ENCODE measurements at places on chromosomes 1 and 21. TPM values are rescaled to one million over a fixed set of nuclear protein-coding genes. Genes with fewer than 3 reads are reported as not detected.

SYT2 gene
- total RNA-seq: not detected

DNA sequence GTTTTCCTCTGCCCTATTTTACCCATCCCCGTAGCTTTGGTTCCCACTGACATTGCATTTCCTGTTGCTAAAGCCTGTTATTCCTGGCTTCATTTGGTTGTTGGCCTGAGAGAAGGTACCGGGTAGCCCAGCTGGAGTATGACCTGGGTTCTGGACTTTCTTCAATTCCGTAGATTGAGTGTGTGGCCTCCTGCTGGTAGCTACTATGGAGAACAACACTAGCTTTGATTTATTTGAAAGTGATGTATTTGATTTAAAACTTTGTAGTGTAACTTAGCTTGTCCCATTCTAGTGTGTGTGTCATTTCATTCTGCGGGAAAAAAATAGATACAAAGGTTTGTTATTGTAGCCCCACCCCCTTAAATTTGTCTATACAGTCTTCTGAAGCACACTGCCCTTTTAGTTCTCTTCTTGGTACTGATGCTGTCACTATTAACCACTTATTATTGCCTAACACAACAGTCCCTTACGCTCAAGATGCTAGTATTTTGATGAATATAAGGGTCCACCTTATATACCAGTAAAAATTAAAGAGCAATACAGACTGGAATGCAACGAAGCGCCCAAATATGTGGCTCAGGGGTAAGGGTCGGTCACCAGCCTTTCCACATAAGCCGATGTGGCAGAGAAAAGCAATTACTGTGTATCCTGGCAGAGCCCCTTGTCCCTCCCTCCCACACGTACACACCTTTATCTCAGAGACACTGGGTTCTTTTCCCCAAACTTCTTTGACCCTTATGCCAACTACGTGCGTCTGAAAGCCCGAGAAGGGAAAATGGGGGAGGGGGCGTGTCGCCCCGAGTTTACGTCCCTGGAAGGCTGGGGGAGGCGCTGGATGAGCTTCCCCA, 643 bp upstream of the MOV10 start:
- DNase-seq: no peak

GRCh38 chr21:42512346-42513034, 1.2 kb upstream of the SLC37A1 start:
- DNase-seq: no peak

GRCh38 chr1:20095564-20096434, 23.5 kb downstream of the PLA2G2D start:
- DNase-seq: no peak

- no peak for DNase-seq
Measured at GRCh38 chr1:234539666-234540403, 60.9 kb upstream of the TARBP1 start.

- DNase-seq: no peak
Measured at GRCh38 chr1:12333036-12333785, 103.4 kb downstream of the VPS13D start.

GRCh38 chr1:65728504-65728903, 64.2 kb upstream of the PDE4B start:
- DNase-seq: no peak

DNA sequence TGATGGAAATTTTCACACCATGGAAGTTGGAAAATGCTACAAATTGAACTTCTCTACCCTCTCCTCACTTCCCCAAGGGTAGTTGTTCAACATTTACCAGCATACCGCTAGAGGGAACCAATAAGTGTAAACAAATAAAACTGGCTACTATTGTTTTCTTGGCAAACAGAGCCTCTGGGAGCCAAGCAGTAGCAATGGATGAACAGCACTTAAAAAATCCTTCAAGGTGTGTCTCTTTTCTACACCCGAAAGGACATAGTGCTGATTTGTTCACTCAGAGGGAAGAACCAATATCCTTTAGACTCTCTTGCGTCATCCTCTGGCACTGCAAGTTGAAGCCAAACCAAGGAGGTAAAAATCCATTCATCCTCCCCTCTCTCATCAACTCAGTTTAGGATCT, 161.5 kb downstream of the TBX15 start:
- no peak for DNase-seq
